ENCODE measurements at places on chromosomes 3 and 15. TPM values are rescaled to one million over a fixed set of nuclear protein-coding genes. Genes with fewer than 3 reads are reported as not detected.

Gene KLHL40
- 1.1 TPM for polyA plus RNA-seq

Gene SLC28A2
- 36.0 TPM for polyA plus RNA-seq

Gene IMPG2
- not detected for polyA plus RNA-seq

Gene GPD1L
- 28.6 TPM for polyA plus RNA-seq

DNA sequence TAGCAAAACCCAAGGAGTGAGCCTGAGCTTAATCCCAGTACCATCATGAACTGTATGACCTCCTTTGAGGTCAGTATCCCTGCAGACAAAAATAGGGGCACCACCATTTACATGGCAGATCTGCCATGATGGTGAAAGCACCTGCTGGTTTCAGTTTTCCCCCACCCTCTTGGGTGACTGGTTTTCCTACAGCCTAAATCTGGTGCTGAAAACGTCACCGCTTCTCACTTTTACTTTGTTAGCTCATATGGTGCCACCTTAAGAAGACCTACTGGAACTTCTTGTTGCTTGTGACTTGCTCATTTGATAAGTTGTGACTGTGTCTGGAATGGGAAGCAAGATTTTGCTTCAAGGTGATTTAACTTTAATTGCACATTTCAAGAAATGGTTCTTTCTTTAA is 5.1 kb downstream of the PPP1R2 start:
- H3K36me3 ChIP-seq: peaks cover 3% of the 10 kb centered on the region
- H3K27me3 ChIP-seq: no peaks in the 10 kb centered on the region
- DNase-seq: no peak

DNA sequence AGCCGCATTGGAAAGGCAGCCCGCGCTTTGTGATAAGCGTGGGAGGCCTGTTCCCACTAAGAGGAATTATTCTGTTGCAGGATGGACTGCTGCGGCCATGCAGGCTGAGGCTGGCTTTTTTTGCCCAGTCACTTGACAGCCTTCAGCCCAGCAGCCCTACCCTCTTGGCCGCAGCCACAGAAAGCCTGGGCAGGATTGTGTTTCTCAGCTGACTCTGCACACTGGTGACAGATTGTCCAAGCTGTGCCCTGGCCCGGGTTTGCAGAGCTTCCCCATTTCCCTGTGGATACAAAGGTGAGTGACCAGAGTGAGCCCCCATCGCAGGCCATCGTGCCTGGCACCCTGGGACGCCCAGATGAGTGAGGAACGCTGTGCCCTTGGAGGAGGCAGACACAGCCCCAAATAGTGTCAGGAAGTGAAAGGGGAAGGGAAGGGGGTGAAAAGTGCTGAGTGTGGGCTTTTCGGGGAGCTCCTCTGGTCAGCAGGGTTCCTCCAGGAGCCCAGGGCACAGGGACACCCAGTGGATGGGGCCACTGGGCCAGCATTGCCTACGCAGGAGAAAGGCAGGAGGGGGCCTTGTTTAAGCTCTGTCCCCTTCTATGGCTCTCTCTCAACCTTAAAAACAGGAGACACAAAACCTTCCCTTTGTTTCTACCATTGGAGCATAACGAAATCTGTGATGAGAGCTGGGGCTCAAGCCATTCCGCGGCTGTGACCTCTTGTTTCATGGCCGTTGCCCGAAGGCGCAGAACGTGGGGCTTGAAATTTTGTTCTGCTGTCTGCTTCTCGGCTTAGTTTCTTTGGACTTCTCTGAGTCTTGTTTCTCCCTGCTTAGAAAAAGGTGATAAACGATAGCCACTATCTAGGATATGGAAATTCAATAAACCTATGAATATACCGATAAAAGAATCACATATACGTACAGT is 91.5 kb upstream of the MEF2A start:
- H3K36me3 ChIP-seq: no peaks in the 10 kb centered on the region
- H3K27me3 ChIP-seq: no peaks in the 10 kb centered on the region
- no peaks in the 10 kb centered on the region for H3K4me1 ChIP-seq
- DNase-seq: no peak

All from small intestine (tissue), 16 donors.